Testis (tissue), 5 donors: ENCODE measurements at places on chromosomes 2 and 18. TPM values are rescaled to one million over a fixed set of nuclear protein-coding genes. Genes with fewer than 3 reads are reported as not detected.

Gene PMAIP1
- total RNA-seq: 6.0 TPM

Gene ZNF396
- 7.3 TPM for total RNA-seq

Gene KRTCAP3
- total RNA-seq: 6.8 TPM

Gene TMEM17
- 6.6 TPM for total RNA-seq

Gene FAM237A
- total RNA-seq: not detected

Gene SGO2
- total RNA-seq: 46.0 TPM

Gene MROH2A
- 10.7 TPM for total RNA-seq

Gene ACTR1B
- 56.3 TPM for total RNA-seq

Gene SLC14A1
- not detected for total RNA-seq

Gene CYP27C1
- total RNA-seq: 0.50 TPM

Gene CABYR
- 451 TPM for total RNA-seq

Gene FHOD3
- 37.3 TPM for total RNA-seq

Gene SERPINB13
- total RNA-seq: not detected

Gene DQX1
- total RNA-seq: 0.43 TPM

Gene ALPP
- 0.25 TPM for total RNA-seq

Gene SAG
- total RNA-seq: 10.2 TPM

Gene LOXL3
- 15.2 TPM for total RNA-seq

Gene MC5R
- 0.74 TPM for total RNA-seq

Gene KCNJ3
- 0.71 TPM for total RNA-seq

Gene ANKRD53
- 10.6 TPM for total RNA-seq

Gene COLEC11
- total RNA-seq: 15.4 TPM

Gene MYO3B
- 2.5 TPM for total RNA-seq

Gene SLC9A4
- 0.81 TPM for total RNA-seq

Gene CRACDL
- 29.1 TPM for total RNA-seq

Gene SMC6
- total RNA-seq: 79.0 TPM

Gene LCT
- 0.47 TPM for total RNA-seq

Gene NPPC
- total RNA-seq: not detected

Gene PER2
- total RNA-seq: 55.5 TPM

Gene EMX1
- total RNA-seq: 11.3 TPM

Gene IL36A
- not detected for total RNA-seq

Gene GALR1
- total RNA-seq: 0.16 TPM

Gene KIF5C
- total RNA-seq: 146 TPM

Gene LINC00305
- not detected for total RNA-seq

Gene PDE11A
- total RNA-seq: 2.2 TPM

Gene MLPH
- 6.5 TPM for total RNA-seq

Gene TNFRSF11A
- 2.4 TPM for total RNA-seq

Gene GAREM1
- total RNA-seq: 15.2 TPM

Gene NPAS2
- 46.7 TPM for total RNA-seq

Gene SLC38A11
- 1.2 TPM for total RNA-seq

Gene THSD7B
- 0.87 TPM for total RNA-seq

Gene PSMA8
- 13.1 TPM for total RNA-seq

Gene SKOR2
- total RNA-seq: 0.43 TPM

Gene AP1S3
- total RNA-seq: 1.6 TPM

Gene OST4
- 220 TPM for total RNA-seq

Gene SCG2
- total RNA-seq: 0.31 TPM

Gene GAL3ST2
- total RNA-seq: 2.8 TPM

Gene HADHA
- 98.8 TPM for total RNA-seq

Gene CTAGE1
- total RNA-seq: 4.2 TPM

Gene MAP3K19
- 6.8 TPM for total RNA-seq

Gene M1AP
- total RNA-seq: 14.0 TPM

Gene DSG1
- total RNA-seq: 3.8 TPM

Gene RUFY4
- total RNA-seq: 0.37 TPM

Gene DCC
- 7.9 TPM for total RNA-seq

Gene DSG4
- 0.31 TPM for total RNA-seq
